ENCODE measurements at places on chromosomes 5 and 9. TPM values are rescaled to one million over a fixed set of nuclear protein-coding genes. Genes with fewer than 3 reads are reported as not detected.

The ENG gene
- total RNA-seq = 27.5 TPM

The EGFLAM gene
- not detected for total RNA-seq

DNA sequence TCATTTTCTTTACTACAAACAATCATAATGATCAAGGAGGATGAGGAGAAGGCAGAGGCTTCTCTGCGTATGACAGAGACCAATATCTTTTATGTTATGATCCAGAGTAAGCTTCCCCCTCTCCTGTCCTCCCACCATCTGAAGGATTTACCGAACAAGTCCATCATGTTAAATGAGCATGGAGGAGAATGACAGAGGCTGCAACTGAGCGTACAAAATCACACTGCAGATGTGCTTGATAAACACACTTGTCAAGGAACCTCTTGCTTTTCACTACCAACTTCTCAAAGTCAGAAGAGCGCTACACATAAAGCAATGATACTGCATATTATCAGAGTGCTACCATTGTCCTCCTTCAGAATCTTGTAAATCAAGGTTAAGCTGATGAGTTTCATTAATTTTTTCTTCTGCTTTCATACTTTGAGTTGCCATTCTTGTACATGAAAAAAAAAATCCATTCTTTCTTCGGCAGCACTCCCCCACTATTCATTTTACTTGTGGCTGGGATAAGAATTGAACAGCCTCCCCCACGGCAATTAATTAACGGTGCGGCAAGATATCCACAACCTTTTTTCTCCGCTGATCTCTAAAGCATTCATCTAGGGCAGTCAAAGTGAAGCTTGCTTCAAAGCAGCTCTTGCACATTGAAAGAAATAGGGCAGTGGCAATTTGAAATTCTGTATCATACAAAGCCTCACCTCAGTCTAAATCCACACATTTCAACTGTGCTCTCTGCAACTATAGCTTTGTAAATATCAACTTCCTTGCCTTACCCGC is 673.9 kb upstream of the DMAC1 start:
- no peaks in the 10 kb centered on the region for H3K4me1 ChIP-seq
- no peak overlapping the region for H3K4me3 ChIP-seq
- no peaks in the 10 kb centered on the region for H3K36me3 ChIP-seq
- H3K27me3 ChIP-seq = no peaks in the 10 kb centered on the region

- peaks cover 5% of the 10 kb centered on the region for H3K4me1 ChIP-seq
- H3K4me3 ChIP-seq = no peak overlapping the region
- peaks cover 15% of the 10 kb centered on the region for H3K27me3 ChIP-seq
- no peaks in the 10 kb centered on the region for H3K36me3 ChIP-seq
- H3K27ac ChIP-seq = no peak overlapping the region
- DNase-seq = no peak
Measured at GRCh38 chr5:88736494-88736893, 146.5 kb downstream of the MEF2C start.

DNA sequence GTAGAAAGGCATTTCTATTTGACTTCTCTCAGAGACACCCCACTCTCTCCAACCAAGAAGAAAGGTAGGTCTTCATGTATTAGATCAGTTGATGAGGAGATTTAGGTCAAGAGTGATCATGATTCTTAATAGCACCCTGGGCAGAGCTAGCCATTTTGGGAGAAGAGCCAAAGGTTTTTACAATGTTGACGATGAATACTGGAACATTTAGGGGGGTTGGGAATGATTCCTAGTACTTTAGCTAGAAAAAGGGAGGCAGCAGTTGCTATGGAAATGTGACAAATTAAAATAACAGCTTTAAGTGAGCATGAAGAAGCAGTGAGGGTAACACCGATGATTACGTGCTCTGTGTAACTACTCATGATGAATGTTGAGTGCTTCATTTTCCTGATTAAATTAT is 9.5 kb upstream of the RPS23 start:
- H3K27me3 ChIP-seq = no peaks in the 10 kb centered on the region
- H3K27ac ChIP-seq = no peak overlapping the region
- no peak for DNase-seq
- no peaks in the 10 kb centered on the region for H3K36me3 ChIP-seq
- H3K4me1 ChIP-seq = no peaks in the 10 kb centered on the region
- H3K4me3 ChIP-seq = no peak overlapping the region

DNA sequence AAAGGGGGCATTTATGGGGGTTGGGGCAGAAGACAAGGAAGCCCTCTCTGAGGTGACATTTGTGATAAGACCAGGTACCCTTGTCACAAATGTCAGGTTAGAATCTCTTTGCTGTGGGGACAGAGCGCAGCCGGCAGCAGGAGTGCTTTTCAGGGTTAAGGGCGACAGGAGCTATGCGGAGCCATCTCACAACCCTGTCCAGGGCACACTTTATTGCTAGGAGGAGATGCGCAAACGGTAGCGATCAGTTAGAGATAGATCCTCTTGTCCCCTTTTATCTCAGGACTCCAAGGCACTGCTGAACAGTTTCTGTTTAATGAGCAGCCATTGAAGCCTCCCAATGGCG is 438 bp upstream of the LAMC3 start:
- H3K4me3 ChIP-seq = no peak overlapping the region
- peaks cover 31% of the 10 kb centered on the region for H3K27me3 ChIP-seq
- H3K27ac ChIP-seq = no peak overlapping the region
- no peak for DNase-seq

DNA sequence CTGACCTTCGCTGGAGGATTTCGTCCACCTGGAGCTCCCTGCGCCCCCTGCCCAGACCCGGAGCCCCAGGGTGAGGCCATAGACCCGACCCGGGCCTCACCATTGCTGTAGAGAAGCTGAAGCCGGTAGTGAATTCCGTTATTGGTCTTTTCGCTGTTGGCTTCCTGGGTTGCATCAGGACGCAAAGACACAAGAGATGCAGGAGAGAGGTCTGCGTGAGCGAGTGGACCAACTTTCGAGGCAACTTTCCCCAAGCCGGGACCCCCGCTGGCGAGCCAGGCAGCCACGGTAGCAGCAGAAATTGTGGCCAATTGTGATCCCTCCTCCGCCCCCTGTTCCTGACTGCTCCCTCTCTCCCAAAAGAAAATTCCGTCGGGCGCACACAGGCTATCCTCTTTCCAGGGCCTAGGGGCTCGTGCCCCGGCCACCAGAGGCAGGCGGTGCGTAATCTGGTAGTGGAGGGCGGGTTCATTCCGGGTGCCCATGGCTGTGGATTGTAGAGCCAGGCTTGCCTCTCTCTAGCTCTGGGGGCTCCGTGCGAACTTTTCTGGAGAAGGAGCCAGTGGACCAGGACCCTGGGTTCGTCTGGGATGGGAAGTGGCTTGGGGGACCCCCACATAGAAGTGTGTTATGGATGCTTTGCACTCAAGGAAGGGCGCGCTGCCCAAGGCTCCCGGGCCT is 3.3 kb downstream of the EBF1 start:
- H3K4me1 ChIP-seq = peaks cover 29% of the 10 kb centered on the region
- H3K36me3 ChIP-seq = peaks cover 4% of the 10 kb centered on the region
- H3K27ac ChIP-seq = no peak overlapping the region
- H3K4me3 ChIP-seq = no peak overlapping the region
- H3K27me3 ChIP-seq = peaks cover 77% of the 10 kb centered on the region
- DNase-seq = no peak

The RHOBTB3 gene
- 0.39 TPM for total RNA-seq

The TICAM2 gene
- total RNA-seq = 0.85 TPM

DNA sequence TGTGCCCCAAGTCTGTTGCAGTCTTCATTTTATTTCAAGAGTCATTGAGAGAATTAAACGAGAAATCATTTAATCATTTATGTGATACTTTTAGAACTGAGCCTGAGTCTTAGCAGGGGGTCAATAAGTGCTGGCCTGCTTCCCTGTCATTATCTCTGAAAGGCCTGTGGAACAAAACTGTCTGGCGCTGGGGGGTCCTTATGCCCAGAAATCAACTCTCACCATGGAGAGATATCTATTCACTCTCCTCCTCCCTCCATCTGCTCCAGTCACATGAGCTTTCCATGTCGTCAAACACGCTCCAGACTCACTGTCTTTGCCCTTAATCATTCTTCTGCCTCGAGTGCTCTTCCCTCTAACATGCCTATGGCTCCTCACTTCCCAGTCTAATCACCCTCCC is 136.8 kb downstream of the ESM1 start:
- H3K27me3 ChIP-seq = peaks cover 24% of the 10 kb centered on the region
- peaks cover 9% of the 10 kb centered on the region for H3K4me1 ChIP-seq
- no peak for DNase-seq
- no peak overlapping the region for H3K27ac ChIP-seq
- H3K4me3 ChIP-seq = no peak overlapping the region
- H3K36me3 ChIP-seq = no peaks in the 10 kb centered on the region

DNA sequence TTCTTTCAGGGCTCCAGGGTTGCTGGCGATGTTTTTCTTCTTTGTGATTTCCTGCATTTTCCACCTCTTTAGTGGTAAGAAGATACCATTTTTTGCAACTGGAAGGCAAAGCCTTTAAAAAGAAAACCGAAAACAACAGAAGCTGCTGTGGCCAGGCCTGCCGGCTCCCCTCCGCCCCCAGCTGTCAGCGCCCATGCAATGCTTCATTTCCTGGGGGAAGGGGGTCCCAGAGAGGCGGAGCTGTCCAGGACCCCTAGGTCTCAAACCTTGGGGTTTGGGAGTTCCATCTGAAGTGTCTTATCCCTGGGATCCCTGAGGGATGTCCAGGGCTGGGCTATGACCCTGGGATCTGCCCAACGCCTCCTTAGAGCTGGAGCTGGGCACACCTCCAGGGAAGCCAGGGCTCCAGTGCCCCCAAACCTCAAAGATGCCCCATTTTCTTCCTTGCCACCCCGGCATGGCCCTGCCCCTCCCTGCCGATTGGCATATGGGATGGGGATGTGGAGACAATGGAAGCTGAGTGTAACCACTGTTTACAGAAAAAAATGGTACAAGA is 257.2 kb upstream of the MVB12B start:
- H3K27ac ChIP-seq = no peak overlapping the region
- no peak for DNase-seq
- H3K27me3 ChIP-seq = no peaks in the 10 kb centered on the region
- H3K36me3 ChIP-seq = no peaks in the 10 kb centered on the region
- H3K4me1 ChIP-seq = no peaks in the 10 kb centered on the region
- no peak overlapping the region for H3K4me3 ChIP-seq

DNA sequence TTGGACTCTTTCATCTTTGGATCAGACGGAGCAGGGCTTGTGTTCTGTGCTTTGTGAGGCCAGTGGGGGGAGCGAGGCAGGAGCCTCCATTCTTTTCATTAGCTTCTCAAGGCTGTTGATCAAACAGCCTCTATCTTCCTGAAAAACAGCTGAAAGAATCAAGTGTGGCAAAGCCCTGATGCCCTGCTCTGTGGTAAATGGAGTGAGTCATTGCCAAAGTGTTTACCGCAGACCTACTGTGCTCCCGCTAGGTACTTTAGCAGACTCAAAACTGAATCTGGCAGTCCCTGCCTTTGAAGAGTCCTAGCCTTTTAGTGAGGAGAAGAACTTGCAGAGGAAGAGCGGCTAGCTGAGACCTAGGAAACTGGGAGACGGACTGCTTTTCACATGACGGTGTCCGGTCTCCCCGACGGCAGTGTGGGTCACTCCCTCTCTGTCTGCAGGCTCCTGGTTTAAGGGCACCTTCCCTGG is 3.3 kb downstream of the ANKRD33B start:
- H3K27ac ChIP-seq = no peak overlapping the region
- H3K4me1 ChIP-seq = peaks cover 33% of the 10 kb centered on the region
- peaks cover 18% of the 10 kb centered on the region for H3K36me3 ChIP-seq
- DNase-seq = no peak
- H3K4me3 ChIP-seq = peak overlapping the region; percentile 63
- no peaks in the 10 kb centered on the region for H3K27me3 ChIP-seq

- no peaks in the 10 kb centered on the region for H3K27me3 ChIP-seq
- H3K4me3 ChIP-seq = no peak overlapping the region
- no peak for DNase-seq
- peaks cover 14% of the 10 kb centered on the region for H3K36me3 ChIP-seq
- no peak overlapping the region for H3K27ac ChIP-seq
Measured at GRCh38 chr9:127667127-127667844, 39.5 kb upstream of the CFAP157 start.

GRCh38 chr5:173056783-173057061 is 570 bp downstream of the CREBRF start:
- peaks cover 5% of the 10 kb centered on the region for H3K36me3 ChIP-seq
- DNase-seq = no peak
- H3K4me1 ChIP-seq = peaks cover 23% of the 10 kb centered on the region

DNA sequence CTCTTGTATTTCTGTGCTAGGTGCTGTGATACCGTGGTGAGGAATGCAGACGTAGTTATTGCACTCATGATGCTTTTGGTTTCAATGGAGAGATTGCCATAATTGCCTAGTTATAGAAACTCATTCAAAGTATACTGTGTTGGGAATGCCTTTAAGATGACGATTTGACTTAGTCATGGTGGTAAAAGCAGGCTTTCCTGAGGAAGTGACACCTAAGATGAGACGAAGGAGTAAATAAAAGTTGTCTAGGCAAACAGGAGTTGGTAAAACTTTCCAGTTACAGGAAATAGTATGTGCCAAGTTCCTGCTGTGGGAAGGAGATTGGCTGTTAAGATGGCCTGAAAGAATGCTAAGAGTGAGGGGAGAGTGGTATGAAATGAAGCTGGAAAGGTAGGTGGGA is 48.1 kb downstream of the FOCAD start:
- no peak overlapping the region for H3K27ac ChIP-seq
- peaks cover 2% of the 10 kb centered on the region for H3K4me1 ChIP-seq
- H3K4me3 ChIP-seq = no peak overlapping the region

- H3K36me3 ChIP-seq = no peaks in the 10 kb centered on the region
- no peak for DNase-seq
- H3K4me3 ChIP-seq = no peak overlapping the region
Measured at GRCh38 chr5:126538579-126538978, 56.4 kb downstream of the ALDH7A1 start.

GRCh38 chr5:6736106-6736505 is 22.9 kb downstream of the TENT4A start:
- no peak overlapping the region for H3K4me3 ChIP-seq
- peaks cover 61% of the 10 kb centered on the region for H3K36me3 ChIP-seq
- peak overlapping the region; percentile 93 for H3K27ac ChIP-seq
- DNase-seq = no peak
- peaks cover 53% of the 10 kb centered on the region for H3K4me1 ChIP-seq
- H3K27me3 ChIP-seq = no peaks in the 10 kb centered on the region

DNA sequence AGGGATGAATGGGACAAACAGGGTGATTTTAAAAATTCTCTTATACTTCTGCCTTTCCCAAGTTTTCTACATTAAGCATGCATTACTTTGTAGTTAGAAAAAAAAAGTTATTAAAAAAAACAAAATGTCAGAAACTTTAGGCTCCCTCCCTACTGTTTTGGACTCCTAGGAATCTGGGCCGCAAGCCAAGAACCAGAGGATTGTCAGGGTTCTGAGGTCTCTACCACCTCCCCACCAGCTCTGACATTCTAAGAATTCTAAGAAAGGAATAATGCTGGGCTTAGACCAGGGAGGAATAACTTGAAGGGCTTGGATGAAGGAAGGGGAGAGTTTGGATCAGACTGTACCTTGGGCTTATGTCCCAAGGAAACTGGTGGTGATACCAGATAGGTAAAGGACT is 1.1 kb upstream of the ARHGEF39 start:
- H3K4me1 ChIP-seq = peaks cover 38% of the 10 kb centered on the region
- peak overlapping the region; percentile 85 for H3K4me3 ChIP-seq
- H3K27me3 ChIP-seq = peaks cover 2% of the 10 kb centered on the region
- peak overlapping the region; percentile 18 for H3K27ac ChIP-seq

The EQTN gene
- not detected for total RNA-seq

- peak overlapping the region; percentile 17 for H3K27ac ChIP-seq
- H3K27me3 ChIP-seq = peaks cover 7% of the 10 kb centered on the region
Measured at GRCh38 chr9:87973730-87974292, 522 bp downstream of the CDK20 start.

The HRH2 gene
- 34.3 TPM for total RNA-seq

- H3K4me1 ChIP-seq = no peaks in the 10 kb centered on the region
- no peaks in the 10 kb centered on the region for H3K36me3 ChIP-seq
Measured at GRCh38 chr5:172561151-172561550, 79.9 kb upstream of the NEURL1B start.

Measured in activated T-helper 2 cell treated with anti-CD3 and anti-CD28 coated beads, Interferon-gamma antibody, Interleukin-2, Interleukin-4, amounts not matched to agents 10 μg/mL and 5 μg/mL and 100 μg/mL, durations not matched to agents 14 hours and 24 hours and 36 hours (primary cell).